Gastroesophageal sphincter (tissue), 4 donors: ENCODE measurements at places on chromosomes 6 and 20.
A peak's percentile ranks its signal among the peaks of the same experiment; 100 is the strongest.

GRCh38 chr6:54361734-54362133 lies 53.5 kb downstream of the TINAG start:
- ATAC-seq, result no peak

GRCh38 chr20:17622851-17623508 lies 53.1 kb downstream of the DSTN start:
- no peak for ATAC-seq

- no peak for ATAC-seq
Measured at GRCh38 chr20:46063652-46064054, 26.1 kb downstream of the NCOA5 start.

- ATAC-seq, result no peak
Measured at GRCh38 chr6:29524444-29525310, 34.9 kb downstream of the UBD start.

DNA sequence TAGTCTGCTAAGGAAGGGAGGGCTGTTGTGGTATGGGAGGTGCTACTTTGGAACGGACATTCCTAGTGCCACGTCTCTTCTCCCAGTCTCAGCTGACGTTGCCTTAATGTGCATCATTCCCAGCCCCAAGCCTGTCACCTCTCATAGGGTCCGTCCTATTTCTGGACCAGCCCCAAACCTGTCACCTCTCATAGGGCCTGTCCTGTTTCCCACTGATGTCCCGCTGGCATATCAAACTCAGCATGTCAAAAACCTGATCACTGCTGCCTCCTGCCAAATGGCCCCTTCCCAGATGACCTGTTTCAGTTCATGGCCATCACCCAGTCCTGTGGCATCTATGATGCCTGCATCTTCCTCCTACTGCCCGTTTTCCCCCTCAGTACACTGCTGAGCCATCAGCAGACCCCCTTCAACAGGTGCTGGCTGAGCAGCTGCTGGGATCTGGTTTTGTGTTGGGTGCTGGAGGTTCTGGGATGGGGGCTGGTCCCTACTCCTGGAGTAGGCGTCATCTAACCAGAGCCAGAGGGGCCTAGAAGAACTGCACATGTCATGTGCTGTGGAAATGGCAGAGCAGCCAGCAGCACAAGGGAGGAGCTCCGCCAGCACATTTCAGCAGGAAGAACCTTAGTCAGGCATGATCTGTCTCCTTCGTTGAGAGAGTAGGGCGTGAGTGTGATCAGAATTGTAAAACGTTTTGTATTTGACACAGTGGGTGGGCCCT lies 3.3 kb downstream of the ENTPD6 start:
- no peak for ATAC-seq

DNA sequence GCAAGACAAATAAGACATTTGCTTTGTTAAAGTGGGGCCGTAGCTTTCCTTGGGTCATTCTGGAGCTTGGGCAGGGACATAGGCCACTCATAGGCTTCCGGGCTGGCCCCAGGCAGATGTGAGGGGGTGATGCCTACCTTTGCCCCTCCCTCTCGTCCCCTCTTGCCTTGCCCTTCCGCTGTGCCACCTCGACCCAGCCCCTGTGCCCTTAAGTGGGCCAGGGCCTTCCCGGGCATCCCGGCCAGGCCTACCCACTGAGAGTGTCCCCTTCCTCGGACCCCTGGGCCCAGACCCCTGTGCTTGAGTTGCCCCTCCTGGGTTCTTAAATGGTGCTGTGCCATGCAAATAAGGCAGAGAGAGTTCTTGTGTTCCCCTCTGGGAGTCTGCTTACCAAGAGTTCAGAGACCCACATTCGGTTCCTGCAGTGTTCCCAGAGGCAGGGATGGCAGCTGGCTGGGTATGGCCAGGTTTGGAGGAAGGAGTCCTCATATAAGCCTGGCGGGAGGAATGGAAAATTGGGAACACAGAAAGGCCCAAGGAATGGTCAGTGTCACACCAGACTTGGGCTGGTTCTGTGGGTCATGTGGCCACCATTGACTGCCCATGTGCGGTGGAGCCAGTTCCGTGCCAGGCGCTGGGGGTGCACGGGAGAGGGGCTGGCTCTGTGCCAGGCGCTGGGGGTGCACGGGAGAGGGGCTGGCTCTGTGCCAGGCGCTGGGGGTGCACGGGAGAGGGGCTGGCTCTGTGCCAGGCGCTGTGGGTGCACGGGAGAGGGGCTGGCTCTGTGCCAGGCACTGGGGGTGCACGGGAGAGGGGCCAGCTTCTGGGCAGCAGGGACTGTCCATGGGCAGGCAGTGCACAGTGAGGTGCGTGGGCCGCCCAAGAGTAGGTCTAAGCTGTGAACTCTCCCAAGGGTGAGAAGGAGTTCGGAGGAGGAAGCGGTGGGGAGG lies 173.5 kb upstream of the SNX9 start:
- ATAC-seq, result peak; percentile 42

DNA sequence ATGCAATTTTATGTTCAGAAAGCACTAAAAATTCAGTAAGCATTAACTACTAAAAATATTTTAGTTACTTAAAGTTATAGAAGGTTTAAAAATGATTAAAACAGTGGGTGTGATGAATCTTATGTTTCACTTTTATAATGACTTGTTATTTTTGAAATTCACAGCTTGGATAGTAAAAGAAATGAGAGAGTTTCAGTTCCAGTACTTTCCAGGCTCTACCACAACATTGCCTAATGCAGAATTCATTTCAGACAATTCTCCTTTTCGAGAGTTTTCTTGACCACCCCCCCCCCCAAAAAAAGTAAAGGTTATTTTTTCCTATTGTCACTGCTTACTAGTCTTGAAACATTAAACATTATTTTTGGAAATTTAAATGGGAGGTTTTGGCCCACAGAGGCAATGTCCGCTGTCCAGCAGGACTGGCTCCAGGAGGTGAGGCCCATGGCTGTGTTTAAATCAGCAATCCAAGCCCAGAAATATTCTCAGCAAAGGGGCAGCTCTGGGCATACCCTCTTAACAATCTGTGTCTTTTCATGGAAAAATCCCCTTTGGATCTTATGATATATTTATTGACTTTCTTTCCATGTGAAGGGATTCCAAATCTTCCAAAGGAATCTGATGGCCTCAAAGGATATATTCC lies 519.9 kb downstream of the MAFB start:
- ATAC-seq, result no peak

- ATAC-seq, result peak; percentile 90
Measured at GRCh38 chr6:82017288-82017687, 230.3 kb downstream of the IBTK start.

DNA sequence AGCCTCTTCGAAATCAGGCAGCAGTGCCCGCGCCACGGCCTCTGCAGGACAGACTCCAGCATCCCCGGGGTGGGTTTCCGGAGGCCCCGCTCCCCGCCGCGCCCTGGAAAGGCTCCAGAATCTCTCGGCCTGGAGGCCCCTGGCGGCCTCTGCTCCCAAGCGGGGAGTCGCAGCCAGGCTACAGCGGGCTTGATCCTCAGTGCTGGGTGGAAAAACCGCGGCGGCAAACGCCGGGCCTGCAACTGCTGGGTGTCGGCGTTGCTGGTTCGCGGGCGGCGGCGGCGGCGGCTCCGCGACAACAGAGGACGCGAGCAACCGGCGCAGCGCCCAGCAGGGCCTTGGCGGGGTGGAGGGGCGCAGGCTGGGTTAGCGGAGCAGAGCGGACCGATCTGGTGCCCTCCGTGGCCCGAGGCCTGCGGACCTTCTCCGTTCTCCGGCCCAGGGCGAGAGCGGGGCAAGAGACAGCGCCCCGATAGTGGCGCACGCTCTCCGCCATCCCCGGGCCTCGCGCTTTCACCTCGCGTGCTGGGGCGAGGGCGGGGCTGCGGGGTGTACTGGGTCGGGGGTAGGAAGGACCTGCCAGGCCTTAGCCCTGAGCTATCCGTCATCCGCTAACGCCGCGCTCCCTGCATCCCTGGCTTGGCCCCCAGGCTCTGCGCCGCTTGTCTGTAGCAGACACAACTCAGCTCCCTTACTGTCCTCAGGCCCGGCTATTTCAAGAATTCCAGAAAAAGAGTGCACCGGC lies 3.4 kb upstream of the ZNF292 start:
- peak; percentile 44 for ATAC-seq

- ATAC-seq, result no peak
Measured at GRCh38 chr6:168130697-168131371, 51.8 kb upstream of the FRMD1 start.

GRCh38 chr20:62818592-62819493 lies 2.0 kb downstream of the COL9A3 start:
- peak; percentile 31 for ATAC-seq

DNA sequence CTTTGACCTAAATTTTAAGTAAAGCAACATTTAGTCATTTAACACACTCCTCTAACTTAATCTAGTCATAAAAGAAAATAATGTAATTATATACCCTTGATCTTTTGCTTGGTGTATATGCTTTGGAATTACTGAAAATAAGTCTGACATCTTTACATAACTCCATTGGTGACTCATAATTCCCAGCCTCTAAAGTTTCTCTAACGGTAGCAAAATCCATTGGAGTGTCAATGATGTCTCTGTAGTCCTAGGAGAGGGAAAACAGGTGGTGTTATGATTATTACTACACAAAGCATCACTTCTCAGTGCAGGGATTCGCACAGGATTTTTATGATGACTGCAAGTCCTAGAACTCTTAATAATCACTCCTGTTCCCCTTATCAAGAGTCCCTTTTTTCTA lies 80.2 kb downstream of the IRAK1BP1 start:
- no peak for ATAC-seq

DNA sequence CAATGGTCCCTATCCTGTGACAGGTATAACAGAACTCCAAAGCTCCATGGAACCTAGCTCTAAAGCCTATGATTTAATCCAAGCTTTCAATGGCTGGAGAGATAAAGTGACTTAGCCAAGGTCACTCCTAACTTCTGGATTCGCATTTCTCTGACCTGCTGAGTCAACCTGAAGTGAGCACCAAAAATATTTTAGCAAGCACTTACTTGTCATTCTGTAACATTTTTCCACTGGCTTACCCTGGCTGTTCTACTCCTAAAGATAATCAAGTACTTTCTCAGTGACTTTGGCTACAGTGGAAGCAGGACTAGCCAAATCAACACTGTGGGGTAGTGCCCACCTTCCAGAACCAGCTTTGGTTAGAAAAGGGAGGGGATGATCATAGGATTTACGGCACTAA lies 188.3 kb downstream of the OGFRL1 start:
- no peak for ATAC-seq

- no peak for ATAC-seq
Measured at GRCh38 chr6:160297310-160297709, 38.7 kb upstream of the SLC22A2 start.

DNA sequence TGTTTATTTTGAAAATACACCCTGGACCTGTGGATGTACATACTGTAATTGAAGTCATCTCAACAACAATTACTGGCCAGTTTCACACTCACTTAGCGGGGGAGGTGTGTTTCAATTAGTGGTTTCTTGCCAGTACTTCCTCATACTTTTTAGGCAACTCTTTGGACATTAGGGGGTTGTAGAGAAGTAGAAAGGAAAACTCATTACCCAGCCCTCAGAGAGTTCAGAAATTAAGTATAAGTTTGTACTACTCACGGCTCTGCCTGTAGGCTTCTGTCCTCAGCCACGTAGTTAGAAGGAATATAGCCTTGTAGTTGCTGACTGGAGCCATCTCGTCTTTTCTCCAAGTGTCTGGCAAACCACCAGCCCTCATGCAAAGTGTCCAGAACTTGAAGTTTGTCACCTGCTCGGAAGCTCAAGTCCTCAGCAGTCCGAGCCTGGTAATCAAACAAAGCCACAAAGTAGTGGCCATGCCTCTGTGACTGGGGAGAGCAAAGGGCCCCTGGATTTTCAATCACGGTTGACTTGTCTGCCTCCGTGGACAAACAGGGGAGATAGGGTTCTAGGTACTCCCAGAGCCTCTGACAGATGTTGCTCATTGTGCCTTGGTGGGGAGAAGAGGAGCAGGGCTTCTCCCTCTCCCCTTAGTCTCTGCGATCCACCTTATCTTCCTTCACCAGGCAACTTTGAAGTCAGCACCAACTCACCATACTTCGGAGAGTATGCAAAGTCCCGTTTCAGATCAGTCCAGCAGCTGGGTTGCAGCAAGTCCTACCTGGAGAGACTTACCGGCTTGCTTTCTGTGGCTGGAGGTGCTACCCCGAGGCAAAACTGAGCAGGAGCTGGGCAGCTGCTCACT lies 749 bp downstream of the FRK start:
- peak; percentile 29 for ATAC-seq

- no peak for ATAC-seq
Measured at GRCh38 chr6:34447910-34448309, 18.0 kb upstream of the PACSIN1 start.

DNA sequence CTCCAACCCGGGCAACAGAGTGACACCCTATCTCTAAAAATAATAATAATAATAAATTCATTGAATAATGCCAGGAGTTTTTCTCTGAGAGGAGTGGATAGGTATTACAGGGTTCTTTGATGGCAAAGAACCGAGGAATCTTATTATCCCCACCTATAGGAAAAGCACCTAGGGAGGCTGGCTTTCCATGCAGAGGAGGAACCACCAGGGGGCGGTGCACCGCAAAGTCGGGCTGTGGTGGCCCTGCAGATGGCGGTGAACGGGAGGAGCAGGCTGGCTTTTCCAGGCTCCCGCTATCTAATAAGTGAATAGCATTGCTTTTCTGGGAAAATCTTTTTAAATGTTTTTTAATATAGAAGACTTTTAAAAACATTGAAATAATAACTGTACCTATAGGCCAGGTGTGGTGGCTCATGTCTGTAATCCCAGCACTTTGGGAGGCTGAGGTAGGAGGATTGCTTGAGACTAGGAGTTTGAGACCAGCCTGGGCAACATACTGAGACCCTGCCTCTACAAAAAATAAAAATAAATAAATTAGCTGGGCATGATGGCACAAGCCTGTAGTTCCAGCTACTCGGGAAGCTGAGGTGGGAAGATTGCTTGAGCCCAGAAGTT lies 864.2 kb downstream of the KIF16B start:
- ATAC-seq, result no peak

DNA sequence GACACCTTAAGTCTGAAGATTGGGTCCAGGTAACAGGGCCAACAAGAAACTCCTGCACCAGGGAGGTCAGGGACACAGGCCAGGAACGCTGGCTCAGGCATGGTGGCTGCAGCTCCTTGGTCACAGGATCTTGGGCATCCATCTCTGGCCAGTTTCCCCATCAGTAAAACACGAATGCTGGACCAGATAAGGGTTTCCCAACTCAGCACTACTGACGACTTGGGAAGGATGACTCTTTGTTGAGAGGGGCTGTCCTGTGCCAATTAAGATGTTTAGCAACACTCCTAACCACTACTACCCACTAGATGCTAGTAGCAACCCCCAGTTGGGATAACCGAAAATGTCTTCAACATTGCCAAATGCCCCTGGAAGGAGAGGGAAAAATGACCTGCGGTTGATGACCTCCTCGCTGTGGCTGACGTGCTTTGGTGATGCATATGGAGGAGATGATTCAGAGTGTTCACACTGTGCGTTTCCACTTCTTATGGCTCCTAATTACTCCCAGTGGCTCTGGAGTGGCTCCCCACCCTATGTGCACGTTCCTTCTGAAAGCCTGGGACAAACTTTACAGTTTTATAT lies 261.9 kb downstream of the CDH26 start:
- ATAC-seq, result no peak

GRCh38 chr6:107304421-107305025 lies 154.8 kb downstream of the PDSS2 start:
- ATAC-seq, result no peak

DNA sequence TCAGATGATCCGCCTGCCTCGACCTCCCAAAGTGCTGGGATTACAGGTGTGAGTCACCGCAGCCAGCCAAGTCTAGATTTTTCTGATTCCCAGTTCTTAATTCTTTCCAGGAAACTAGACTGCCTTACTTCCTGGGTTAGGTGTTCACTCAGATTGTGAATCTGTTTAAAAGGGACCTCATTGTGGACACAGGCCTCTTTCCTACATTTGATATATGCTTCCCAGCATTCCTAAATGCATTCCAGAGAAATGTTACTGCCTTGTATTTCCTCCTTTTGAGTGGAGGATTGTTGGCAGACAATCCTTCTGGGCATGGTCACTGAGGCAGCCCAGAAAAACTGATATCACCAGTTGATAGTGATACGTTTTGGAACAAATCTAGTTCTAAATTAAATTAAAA lies 15.7 kb downstream of the TMEM181 start:
- no peak for ATAC-seq
